ENCODE measurements at places on chromosomes 3 and 15.

- no peak for DNase-seq
Measured at GRCh38 chr3:70947579-70947978, 635.1 kb upstream of the MDFIC2 start.

DNA sequence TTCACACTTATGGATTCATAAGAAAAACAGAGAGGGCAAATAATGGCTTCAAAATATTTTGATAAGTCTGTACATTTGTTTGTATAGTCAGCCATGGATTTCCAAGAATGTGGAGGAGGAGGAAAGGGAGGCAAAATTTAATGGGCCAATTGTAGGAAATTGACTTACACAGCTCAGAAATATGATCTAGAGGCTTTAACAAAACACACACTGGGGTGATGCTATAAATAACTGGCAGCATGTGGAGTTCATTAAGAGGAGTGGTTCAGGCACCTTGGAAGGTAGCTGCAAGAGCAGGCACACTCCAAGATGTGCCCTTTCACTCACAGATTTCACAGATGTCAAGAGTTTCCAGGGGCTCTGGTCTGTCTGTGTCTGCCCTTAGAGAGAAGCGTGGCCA is 193.4 kb upstream of the RASGRP1 start:
- DNase-seq = no peak

- DNase-seq = no peak
Measured at GRCh38 chr15:63672369-63672768, 75.2 kb downstream of the FBXL22 start.

- DNase-seq = no peak
Measured at GRCh38 chr15:84819291-84819768, 2.2 kb downstream of the ALPK3 start.

- no peak for DNase-seq
Measured at GRCh38 chr3:72746430-72747411, 101.5 kb downstream of the SHQ1 start.

DNA sequence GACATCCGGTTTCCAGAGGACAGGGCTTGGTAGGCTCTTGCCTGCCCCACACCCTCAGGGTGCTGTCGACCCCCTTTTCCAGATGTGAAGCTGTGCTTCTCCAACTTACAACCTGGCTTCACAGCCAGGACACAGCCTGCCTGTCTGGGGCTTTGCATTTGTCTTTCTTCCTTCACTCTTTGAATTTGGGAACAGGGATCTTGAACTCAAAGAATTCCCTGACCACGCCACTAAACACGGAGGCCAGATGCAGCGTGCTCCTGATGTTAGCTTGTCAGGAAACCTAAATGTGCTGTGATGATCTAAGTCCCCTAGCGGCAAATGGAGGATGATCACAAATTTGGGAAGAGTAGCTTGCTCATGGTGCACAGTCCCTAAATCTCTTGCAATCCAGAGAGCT is 244.8 kb upstream of the RGMA start:
- DNase-seq = no peak

- no peak for DNase-seq
Measured at GRCh38 chr15:95129574-95129973, 898.2 kb downstream of the MCTP2 start.

GRCh38 chr15:76664895-76665294 is 240.2 kb downstream of the SCAPER start:
- DNase-seq = no peak

DNA sequence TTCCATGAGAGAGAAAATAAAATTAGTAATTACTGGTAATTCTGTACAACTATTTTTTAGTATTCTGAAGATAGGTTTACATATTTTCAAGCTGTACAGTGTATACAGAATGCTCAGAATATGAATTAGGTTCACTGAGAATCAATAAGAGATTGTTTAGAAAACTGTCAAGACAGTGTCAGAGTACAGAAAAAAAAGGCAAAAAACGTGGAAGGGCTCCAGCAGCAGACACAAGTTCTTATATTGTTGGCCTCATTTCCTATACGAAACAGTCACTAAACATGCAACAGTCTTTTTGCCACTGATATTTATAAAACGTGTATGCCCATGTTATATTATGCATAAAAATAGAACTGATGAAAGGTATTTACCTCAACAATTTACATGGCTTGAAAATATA is 103.9 kb downstream of the ISL2 start:
- no peak for DNase-seq

GRCh38 chr15:70443486-70444273 is 319.7 kb downstream of the UACA start:
- no peak for DNase-seq

- DNase-seq = no peak
Measured at GRCh38 chr15:54803134-54803808, 393.5 kb downstream of the RSL24D1 start.

DNA sequence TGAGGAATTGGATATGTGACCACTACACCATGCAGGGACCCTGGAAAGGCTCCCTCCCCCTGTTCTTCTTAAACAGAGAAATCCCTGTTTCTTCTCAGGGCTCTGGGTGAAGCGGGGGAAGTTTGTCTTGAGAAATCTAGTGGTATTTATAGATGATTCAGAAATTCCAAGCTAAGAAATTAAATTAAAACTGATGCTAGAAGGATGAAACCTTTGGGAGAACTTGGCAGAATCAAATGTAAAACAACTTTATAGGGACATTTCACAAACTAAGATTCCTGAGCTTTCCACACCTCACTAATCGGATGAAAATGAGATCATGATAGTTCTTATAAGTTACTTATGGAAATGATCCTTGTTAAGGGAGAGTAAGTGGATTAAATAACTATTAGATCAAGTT is 54.2 kb downstream of the FBXL2 start:
- DNase-seq = no peak

GRCh38 chr3:36519682-36520081 is 139.4 kb downstream of the STAC start:
- DNase-seq = no peak

- no peak for DNase-seq
Measured at GRCh38 chr3:54536450-54536849, 391.4 kb downstream of the LRTM1 start.

DNA sequence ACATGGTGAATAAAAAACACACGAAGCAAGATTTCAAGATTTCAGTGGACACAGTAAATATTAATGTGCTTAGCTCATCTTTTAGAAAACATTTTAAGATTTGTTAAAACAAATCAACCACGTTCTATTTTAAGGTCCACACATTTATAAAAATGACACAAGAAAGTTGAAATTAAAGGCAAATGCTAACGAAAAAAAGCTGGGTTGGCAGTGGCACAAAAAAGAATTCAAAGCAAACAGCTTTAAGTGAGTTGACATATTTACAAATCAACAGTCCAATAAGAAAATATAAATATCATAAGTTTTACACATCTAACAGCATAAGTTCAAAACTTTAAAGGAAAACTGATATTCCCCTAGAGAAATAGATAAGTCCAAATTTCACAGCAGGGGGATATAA is 430.4 kb upstream of the CCDC54 start:
- DNase-seq = no peak

GRCh38 chr3:59127071-59127470 is 77.2 kb upstream of the CFAP20DC start:
- DNase-seq = no peak

GRCh38 chr3:48412375-48413001 is 17.4 kb downstream of the PLXNB1 start:
- no peak for DNase-seq

DNA sequence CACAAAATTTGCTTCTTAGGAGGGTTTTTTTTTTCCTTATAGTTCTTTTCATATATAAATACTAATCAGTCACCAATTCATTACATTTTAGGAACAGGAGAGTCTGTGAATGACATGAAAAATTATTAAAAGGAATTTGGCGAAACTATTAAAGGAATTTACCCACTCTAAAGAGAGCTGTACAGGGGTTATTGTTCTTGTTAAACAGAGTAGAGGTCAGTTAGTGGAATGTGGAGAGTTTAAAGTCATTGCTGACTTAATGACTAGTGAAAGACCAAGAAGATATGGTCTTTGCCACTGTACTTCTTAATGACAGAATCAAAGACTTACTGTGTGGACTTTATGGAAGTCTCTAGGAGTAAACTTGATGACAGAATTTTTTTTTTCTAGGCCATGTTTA is 333.6 kb upstream of the C2CD4B start:
- DNase-seq = no peak

GRCh38 chr15:40618023-40618422 is 24.0 kb downstream of the KNL1 start:
- DNase-seq = no peak

DNA sequence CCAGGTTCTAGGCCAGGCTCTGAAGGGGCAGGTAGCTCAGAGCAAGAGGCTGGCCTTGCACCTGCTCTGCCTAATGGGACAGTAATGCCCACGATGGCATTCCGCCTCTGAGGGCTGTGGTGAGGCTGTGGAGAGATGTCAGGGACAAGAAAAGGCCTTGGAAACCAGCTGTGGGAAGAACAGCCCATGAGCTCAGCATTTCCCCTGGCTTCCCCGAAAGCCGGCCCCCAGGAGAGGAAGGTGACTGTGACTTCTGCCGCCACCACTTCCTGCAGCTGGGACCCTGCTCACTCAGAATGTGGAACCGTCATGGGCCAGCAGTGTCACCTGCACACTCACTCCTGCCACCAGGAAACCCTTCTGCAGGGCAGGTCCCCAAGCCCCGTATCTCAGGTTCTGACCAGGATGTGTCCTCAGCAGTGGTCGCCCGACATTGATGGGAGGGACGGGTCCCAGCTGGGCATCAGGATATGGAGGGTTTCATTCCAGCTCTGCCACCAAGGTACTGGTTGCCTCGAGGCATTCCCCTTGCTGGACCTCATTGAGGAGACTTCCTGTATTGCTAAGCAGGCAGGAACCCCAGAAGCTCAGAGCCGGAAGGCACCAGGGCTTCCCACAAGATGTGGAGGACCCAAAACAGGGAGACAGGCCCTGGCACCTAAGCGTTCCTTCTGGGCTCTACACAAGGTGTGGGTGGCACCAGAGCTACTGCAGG is 30.7 kb downstream of the SEMA7A start:
- no peak for DNase-seq

- no peak for DNase-seq
Measured at GRCh38 chr3:121362035-121362734, 183.6 kb downstream of the POLQ start.

DNA sequence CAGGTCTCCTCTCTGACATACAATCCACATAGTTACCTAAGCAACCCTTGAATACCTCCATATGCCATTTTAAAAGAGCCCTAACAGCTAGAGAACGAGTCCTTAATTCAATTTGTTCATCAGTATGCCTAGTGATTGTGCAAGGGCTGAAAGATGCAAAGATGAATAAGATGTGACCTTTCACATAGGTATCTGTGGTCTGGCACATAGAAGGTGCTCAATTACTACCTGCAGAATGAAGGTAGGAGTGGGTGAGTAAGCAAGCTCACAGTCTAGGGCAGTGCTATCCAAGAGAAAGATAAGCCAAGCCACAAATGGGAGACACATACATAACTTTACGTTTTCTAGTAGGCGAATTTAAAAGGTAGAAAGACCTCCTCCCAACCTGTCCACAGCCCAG is 157.9 kb downstream of the OSBPL10 start:
- DNase-seq = no peak

- DNase-seq = no peak
Measured at GRCh38 chr3:157351981-157352380, 84.7 kb upstream of the PTX3 start.

GRCh38 chr15:59688423-59688781 is 718 bp downstream of the BNIP2 start:
- DNase-seq = no peak

- DNase-seq = no peak
Measured at GRCh38 chr3:115547207-115547606, 76.1 kb upstream of the GAP43 start.

DNA sequence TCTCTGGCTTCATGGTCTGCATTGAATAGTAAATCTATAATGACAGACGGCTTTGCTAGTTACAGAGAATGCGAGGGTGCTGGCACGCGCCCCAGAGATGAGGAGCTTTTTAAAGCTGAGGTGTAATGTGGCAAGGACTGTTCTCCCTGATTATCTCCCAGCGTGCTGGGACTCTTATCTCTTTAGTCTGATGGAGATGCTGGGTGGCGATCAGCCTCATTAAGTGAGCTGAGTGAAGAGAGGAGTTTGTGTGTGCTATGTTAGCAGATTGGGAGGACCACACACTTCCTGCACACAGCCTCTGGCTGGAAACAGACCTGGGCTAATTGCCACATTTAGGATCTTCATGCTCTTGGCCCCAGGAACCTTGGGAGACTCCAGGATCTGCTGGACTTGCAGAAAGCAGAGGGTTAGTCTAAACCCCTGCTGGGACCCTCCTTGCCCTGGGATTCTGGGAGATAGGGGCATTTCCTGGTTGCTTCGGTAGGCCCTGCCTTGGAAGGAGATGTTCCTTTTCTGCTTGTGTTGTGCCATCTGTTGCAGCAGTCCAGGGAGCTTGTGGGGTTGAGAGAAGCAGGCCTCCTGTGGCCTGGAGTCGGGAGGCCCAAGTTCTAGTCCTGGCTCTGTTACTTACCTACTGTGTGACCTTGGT is 15.0 kb downstream of the PDIA5 start:
- no peak for DNase-seq

DNA sequence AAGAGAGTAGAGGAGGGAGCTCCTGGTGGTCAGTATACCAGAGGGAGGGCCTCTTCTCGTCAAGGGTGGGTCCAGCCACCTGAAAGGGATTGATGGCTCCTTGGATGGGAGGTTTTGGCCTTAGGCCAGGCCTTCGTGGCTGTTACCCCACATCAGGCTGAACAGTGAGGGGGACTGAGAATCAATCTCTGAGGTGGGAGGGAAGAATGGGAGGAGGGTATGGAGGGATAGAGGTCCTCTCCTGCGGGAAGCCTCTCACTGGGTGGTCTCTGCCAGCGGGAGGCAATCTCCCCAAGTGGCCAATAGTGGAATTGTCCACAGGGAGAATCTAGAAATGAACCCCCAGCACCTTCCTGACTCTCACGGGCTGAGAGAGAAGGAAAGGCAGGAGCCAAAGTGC is 53.5 kb downstream of the BSN start:
- DNase-seq = no peak

- no peak for DNase-seq
Measured at GRCh38 chr3:115062009-115062408, 85.1 kb downstream of the ZBTB20 start.

- DNase-seq = no peak
Measured at GRCh38 chr15:35067496-35068347, 17.4 kb downstream of the NANOGP8 start.

- DNase-seq = no peak
Measured at GRCh38 chr3:10783360-10784351, 32.4 kb upstream of the SLC6A11 start.

DNA sequence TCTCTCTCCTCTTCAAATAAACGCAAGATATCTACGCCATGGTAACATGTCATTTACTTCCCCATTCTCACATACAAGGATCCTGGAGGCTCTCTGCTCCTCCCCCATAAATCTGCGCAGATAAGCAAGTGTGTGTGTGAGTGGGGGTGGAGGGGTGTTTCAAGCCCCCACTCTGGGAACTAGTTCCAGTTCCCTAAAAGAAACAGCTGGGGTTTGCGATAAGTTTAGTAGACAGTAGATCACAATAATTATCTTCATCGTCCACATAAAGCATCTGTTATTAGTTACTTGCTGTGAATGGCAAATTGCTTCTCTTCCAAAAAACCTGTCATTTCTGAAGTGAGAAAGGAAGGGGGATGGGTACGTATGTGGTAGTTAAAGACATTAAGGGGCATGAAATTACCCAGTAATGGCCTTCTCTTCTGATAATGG is 79.8 kb downstream of the RBPMS2 start:
- DNase-seq = no peak
